Inflammatory macrophage treated with lipopolysaccharide for 1 hour (primary cell): ENCODE measurements at places on chromosomes 2 and 18.
A peak's percentile ranks its signal among the peaks of the same experiment; 100 is the strongest.

- no peak for DNase-seq
Measured at GRCh38 chr2:132468821-132469675, 52.4 kb downstream of the GPR39 start.

GRCh38 chr2:10830641-10831399 is 18.2 kb upstream of the PDIA6 start:
- no peak for DNase-seq

DNA sequence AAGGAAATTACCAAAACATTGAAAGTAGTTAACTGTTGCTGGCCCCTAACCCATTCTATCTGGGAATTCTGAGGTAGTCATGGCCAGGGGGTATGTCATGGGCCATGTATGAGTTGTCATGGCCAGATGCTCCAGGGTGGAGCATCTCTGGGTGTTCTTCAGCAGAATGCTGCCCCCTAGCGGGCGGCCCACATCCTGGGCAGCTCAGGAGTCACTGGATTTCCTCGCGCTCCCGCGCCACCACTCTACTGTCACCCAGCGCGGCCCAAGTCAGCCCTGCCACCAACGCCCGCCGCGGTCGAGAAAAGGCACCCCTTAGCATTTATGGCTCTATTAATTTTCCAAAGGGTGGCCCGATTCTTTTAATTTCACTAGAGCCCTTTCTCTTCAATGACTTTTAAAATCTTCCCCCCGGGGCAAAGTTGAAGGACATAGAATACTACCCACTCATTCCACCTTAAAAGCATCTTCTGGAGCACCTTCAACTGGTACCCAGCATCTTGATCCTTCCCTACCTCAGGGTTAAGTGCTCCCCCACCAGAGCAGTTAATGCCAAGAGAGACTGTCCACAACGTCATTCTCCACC is 41.6 kb downstream of the PKDCC start:
- DNase-seq: peak; percentile 42

- peak; percentile 68 for DNase-seq
Measured at GRCh38 chr2:201909961-201910361, 103.6 kb downstream of the CDK15 start.

DNA sequence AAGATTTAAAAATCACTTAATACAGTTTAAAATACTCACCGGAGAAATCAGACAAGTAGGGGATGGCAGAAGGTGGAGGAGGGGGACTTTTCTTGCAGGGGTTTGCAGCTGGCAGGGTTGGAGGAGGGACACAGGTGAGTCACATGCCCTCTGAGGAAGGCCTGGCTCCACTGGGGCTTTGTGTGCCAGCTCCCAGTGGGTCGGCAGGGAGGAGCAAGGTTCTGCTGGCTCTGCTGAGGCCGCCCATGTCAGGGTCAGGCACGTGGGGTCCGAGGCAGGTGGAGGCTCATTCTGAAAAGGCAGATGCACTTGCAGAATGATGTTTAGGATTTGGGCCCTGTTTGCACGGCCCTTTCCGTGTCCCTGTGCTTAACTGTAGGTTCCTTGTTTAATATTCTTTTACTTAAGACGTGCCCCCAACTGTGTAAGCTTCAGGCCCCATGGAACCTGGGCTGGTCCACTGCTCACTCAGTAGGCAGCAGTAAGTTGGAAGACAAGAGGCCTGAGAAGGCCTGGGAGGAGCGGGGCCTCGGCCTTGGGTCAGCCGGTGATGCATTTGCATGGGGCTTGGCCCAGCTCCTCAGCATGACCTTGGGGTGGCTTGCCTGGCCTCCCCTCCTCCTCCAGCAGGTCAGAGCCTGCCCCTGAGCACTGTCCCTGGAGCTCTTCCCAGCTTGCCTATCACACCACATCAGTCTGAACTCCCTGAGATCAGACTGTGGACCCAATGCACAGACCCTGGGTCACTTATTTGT is 141.0 kb downstream of the GLI2 start:
- no peak for DNase-seq

- no peak for DNase-seq
Measured at GRCh38 chr2:141959016-141959415, 171.8 kb downstream of the LRP1B start.

- no peak for DNase-seq
Measured at GRCh38 chr2:176115883-176116813, at the start of gene HOXD10. TSS of gene HOXD10 (plus strand) at chr2:176116778. CDS start at chr2:176116834, 56 bp downstream.

- no peak for DNase-seq
Measured at GRCh38 chr18:40414155-40414754, 1540.8 kb upstream of the PIK3C3 start.

DNA sequence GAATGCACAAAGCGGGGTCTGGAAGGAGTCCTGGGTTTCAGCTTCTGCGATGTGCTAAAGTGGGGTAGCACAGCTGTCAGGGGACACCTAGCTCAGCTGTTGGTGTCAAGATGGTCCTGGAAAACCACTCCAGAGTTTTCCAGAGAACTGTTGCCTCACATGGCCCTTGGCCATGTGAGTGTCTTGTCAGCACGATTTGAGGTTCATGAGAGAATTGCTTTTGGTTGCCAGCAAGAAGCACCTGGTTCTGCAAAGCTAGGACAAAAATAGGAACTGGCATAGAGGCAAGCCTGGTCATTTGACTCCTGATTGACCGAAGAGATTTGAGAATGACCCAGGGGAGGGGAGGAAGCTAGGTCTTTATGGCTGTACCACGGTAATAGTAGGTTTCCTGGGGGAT is 50.4 kb upstream of the CTLA4 start:
- DNase-seq: no peak

DNA sequence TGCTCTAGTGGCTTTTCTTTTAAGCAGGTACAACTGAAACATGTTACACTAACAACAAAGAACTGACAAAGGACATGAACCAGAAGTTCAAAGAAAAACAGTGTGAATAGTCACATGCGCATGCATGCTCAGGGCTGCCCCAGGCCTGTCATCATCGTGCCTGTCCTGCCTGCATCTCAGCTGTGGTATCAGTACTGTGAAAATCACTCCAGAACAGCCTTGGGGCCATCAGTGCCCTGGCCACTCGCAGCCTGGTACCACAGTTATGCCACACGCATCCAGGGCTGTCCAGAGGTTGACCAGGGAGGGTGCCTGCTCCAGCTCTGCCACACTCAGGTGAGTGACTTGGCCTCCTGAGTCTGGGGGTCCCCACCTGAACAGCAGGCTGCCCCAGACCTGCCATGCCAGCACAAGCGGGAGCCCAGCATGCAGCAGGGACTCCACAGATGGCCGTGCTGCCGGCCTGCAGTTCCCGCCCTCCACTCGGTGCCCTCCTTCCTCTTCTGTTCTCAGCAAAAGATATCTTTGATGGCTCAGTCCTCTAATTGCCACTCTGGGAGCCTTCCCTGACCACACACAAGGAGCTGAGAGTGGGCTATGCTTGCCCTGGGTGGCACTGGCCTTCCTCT is 12.3 kb downstream of the LIMS2 start:
- DNase-seq: no peak

- no peak for DNase-seq
Measured at GRCh38 chr18:40079786-40080185, 1875.2 kb upstream of the PIK3C3 start.

DNA sequence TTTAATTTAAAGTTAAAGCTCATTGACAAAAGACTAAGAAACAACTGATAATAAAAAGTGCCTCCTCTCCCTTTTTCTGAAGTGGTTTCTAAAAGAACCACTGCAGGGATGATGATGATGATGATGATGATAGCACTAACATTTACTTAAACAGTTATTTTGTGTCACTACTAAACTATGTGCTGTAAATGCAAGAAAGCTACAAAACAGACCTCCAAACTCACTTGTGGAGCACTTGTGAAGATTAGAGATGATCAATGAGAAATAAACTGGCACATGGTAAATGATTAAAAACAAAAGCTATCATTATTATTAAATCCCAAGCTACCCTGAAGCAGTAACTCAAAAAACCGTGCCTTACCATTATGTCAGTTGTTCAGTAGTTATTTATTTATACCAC is 88.7 kb downstream of the SLC8A1 start:
- DNase-seq: no peak

GRCh38 chr18:78794071-78794430 is 185.6 kb upstream of the SALL3 start:
- no peak for DNase-seq

- no peak for DNase-seq
Measured at GRCh38 chr2:12376025-12376424, 340.7 kb upstream of the TRIB2 start.

- DNase-seq: no peak
Measured at GRCh38 chr2:43138441-43138840, 88.0 kb downstream of the ZFP36L2 start.

GRCh38 chr2:26504002-26504401 is 26.1 kb upstream of the OTOF start:
- no peak for DNase-seq

DNA sequence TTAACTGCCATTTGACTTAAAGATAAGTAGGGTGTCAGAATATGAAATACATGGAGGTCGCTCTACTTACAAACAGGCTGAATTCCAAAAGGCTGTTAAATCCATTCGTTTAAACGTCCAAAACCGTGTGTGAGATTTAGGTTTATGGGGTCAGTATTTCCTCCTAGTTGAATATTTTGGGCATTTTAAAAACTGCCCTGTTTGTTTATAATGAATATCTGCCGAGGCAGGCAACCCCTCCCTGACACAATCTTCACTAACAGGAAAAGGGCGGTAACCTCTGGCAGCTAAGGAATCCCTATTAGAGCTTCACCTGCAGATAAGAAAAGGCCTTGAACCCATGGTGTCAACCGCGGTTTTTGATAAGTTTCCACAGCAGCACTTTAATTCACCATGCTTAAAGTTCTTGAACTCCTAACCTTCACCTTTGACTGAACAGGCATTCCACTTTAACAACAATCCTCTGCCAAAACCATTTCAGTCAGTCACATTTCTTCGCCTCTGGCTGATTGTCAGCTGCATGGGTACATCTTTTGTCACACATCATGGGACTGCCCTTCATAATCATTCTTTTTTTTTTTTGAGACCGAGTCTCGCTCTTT is 17.8 kb downstream of the TRAK2 start:
- no peak for DNase-seq

- DNase-seq: no peak
Measured at GRCh38 chr2:75458201-75458600, 102.5 kb downstream of the EVA1A start.

GRCh38 chr2:197306696-197307040 is 3.9 kb downstream of the ANKRD44 start:
- DNase-seq: no peak

DNA sequence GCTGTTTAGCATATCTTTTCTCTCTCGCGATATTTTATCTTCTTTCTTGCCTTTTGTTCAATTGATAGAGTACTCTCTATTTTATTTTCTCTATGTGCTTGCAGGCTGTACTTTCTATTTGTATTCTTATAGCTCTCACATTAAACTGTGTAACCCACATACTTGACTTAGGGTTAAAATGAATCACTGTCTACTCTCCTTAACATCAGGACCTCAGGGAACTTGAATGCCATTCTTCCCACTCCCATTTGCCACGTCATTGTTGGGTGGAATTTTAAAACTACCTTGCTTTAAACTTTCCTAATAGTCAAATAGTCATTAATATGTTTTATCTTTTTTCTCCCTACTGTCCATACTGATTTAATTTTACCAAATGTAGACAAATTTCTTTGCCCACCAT is 269.7 kb downstream of the ALPK2 start:
- DNase-seq: no peak

- DNase-seq: no peak
Measured at GRCh38 chr2:233989221-233989858, 61.2 kb upstream of the SPP2 start.

GRCh38 chr18:80136679-80137078 is 27.6 kb downstream of the ADNP2 start:
- DNase-seq: no peak

GRCh38 chr2:47221946-47222345 is 66.8 kb upstream of the STPG4 start:
- DNase-seq: no peak

GRCh38 chr2:27093430-27094352 is 7.1 kb downstream of the KHK start:
- DNase-seq: no peak

- DNase-seq: no peak
Measured at GRCh38 chr2:218402911-218403411, 3.3 kb downstream of the CTDSP1 start.

DNA sequence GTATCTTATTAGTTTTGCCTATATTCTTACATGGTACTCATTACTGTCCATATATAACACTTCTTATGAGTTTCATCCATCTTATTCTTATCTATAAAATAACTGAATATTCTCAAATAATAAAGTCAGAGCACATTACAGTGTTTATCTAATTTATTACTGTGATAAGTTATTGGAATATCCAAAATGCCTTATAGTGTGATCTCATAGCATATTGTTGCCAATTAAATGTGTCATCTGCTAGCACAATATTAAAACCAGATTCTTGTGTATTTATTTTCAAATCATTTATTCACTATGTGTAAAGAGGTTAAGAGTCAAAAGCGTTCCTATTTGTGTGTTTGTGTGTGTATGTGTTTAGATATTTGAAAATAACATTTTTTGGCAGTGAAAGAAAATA is 151.9 kb downstream of the WDR7 start:
- DNase-seq: no peak

GRCh38 chr18:45349019-45349418 is 266.3 kb upstream of the SLC14A2 start:
- no peak for DNase-seq

DNA sequence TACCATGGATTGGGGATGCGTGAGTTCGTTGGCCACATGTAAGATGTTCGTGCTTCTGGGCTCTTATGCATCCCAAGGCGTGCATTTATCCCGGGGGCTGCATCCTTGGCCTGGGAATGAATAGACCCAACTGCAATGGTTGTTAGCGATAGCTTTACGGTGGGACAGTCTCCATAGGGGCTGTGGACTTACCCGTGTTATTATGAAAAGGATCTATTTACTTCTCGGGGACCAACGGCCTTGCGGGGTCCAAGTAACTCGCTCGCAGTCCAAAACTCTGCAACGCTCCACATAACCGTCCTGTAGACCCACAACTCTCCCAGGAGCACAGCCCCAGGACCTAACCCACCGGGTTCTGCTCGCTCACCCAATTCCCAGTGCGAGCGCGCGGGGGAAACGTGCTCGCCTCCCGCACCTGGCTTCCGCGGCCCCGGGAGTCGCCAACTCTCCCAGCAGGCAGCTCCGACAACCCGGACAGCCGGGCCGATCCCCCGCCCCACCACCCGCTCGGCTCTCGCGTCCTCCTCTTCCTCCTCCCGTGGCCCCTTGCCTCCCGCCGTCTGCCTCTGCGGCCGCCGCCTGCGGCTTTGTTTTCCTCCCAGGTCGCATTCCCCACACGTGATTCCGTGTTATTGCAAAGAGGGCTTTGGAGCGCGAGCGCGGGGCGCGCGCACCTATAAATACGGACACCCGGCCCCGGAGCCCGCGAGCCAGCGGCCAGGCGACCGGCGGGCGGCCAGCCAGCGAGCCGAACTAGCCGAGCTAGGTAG is at the start of gene CABLES1:
TSS of gene CABLES1 (plus strand) at position 706 of the 770 bp plus-strand sequence. CDS start 278 bp downstream, outside the sequence.
- no peak for DNase-seq

- peak; percentile 56 for DNase-seq
Measured at GRCh38 chr2:157508676-157509075, 64.8 kb upstream of the CYTIP start.
